ENCODE measurements at places on chromosomes 16 and 17.

DNA sequence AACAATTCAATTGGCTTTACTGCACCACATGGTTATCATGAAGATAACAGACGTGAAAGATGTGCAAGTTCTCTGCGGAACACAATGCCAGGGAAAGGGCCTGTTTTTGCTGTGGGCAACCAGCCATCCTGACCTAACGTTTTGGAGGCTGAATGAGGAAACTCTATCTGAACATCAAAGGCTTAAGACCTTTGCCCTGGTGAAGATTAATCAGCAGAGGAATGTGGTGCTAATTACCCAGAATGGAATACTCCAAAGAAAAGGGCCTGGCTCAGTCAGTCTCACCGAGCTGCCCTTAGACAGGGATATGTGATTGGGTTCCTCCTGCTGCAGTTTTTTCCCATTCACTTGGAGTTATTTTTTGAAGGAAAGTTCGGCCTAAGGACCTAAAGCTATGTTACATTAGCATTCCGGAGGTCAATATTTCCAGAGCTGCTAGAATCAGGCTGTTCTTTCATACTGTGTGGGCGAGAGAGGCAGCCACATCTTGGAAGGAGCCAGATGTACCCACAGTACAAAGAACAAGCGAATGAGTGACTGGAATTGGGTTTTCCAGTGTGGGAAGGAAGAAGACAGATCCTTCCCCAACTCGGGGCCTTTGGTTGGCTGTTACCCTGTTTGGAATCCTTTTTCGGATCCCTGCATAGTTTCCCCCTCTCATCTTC lies 15.5 kb downstream of the ASIC2 start:
- no peak for DNase-seq

GRCh38 chr16:50610331-50611262 lies 62.4 kb downstream of the NKD1 start:
- peak; percentile 84 for DNase-seq

DNA sequence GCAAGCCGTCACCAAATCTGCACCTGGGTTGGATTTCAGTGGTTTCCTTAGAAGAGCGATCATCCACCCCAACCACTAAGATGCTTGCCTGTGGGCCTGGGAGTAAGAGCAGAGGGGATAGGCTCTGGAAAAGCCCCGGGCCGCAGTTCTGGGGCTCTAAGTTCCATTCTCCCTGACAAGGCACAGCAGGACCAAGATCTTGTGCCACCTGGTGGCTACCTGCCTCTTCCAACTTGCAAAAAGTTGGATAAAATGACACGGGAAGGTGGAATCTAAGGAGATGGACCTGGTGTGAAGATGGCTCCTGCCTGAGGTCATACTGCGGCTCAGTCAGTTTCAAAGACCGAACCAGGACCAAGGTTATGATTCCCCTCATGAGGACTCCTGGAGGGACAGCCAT lies 42.3 kb downstream of the ABCC12 start:
- DNase-seq = no peak

GRCh38 chr17:63407741-63408330 lies 38.3 kb downstream of the CYB561 start:
- DNase-seq = no peak

- DNase-seq = peak; percentile 39
These were observed 18.2 kb upstream of the MAP3K14 start for GRCh38 chr17:45334701-45335677.

DNA sequence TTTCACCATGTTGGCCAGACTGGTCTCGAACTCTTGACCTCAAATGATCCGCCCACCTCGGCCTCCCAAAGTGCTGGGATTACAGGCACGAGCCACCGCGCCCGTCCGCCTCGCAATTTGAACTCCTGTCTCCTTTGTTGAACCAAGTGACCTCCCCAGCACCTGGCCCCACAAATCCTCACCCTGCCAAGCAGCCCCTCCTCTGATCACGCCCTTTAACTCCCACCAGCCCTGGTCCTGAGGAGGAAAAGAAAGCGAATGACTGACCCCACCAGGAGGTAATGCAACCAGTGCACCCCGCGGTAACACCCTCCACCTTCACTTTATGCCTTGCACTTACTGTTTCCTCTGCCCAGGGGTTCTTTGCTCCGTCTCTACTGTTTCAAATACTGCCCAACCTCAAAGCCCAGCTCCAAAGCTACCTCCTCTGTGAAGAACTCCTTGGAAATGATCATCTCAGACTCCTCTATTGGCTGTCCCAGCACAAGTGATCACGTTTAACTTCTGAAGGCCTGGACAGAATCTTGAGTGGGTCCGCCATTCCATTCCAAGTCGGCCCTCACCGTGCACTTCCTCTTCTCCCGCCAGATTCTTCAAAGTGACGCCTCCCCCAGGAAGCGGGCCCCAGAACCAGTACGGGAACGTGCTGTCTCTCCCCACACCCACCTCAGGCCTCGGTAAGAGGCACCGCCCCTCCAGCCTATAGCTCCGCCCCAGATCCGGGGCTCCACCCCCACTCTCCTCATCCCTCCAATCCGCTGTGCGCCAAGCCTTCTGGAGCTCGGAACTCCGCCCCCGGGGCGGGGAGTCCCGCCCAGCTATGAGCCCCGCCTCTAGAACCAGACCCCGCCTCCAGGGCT lies 4.4 kb downstream of the CD19 start:
- DNase-seq = peak; percentile 80

- DNase-seq = peak; percentile 42
These were observed 53.7 kb upstream of the METRNL start for GRCh38 chr17:83025636-83026280.

- DNase-seq = no peak
These were observed 498 bp downstream of the SMYD4 start for GRCh38 chr17:1829216-1829591.

GRCh38 chr16:64417711-64418227 lies 704.1 kb downstream of the CDH11 start:
- no peak for DNase-seq

DNA sequence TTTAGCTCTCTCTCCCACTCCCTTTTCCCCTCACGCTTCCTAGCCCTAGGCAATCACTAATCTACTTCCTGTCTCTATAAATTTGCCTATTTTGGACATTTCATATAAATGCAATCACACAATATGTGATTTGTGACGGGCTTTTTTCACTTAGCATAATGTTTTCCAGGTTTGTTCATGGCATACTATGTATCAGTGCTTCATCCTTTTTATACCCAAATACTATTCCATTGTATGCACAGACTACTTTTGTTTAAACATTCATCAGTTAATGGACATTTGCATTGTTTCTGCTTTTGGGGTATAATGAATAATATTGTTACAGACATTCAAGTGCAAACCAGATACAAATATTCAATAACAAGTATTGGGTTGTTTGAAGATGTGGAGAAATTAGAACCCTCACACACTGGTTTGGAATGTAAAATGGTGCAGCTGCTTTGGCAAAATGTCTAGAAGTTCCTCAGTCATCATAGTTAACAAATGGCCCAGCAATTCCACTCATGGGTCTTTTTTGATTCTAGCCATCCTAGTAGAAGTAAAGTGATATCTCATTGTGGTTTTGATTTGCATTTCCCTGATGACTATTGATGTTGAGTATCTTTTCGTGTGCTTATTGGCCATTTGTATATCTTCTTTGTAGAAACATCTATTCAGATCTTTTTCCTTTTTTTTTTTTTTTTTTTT lies 67.7 kb downstream of the TBX4 start:
- no peak for DNase-seq

- DNase-seq = no peak
These were observed 11.6 kb upstream of the CBX4 start for GRCh38 chr17:79850571-79851460.

- DNase-seq = peak; percentile 48
These were observed 40.4 kb downstream of the ZNF778 start for GRCh38 chr16:89257757-89258465.

DNA sequence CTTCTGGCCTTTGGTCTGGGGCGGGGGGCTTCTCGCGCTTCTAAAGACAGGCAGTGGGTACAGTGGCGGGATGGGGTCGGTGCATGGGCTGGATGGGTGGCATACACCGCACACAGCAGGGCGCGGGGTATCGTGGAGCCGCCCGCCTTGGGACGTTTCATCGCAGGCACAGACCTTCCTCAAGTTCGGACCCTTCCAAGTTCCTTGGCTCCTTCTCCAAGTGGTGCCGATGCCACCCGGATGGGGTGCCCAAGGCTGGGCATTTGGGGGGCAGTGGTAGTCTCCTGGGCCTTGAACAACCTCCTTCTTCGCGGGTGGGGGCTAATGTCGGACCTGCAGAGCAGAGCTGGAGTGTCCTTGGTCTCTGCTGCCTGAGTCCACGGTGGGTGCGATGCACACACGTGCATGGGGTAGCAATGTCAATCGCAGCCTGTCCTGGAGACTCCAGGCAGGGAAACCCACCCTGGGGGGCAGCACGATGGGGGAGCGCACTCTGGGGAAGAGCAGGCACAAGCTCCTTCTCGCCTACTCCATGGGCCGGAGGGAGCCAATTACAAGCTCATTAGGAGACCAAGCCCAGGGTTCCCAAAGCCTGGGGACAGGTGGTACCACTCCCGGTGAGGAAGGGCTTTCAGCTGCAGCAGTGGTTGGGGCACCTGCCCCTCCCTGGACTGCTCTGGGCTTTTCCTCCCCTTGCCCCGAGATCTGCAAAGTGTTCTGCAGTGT lies 686 bp upstream of the MTSS2 start:
- no peak for DNase-seq

- no peak for DNase-seq
These were observed 39.7 kb downstream of the NACA2 start for GRCh38 chr17:61551255-61551742.

DNA sequence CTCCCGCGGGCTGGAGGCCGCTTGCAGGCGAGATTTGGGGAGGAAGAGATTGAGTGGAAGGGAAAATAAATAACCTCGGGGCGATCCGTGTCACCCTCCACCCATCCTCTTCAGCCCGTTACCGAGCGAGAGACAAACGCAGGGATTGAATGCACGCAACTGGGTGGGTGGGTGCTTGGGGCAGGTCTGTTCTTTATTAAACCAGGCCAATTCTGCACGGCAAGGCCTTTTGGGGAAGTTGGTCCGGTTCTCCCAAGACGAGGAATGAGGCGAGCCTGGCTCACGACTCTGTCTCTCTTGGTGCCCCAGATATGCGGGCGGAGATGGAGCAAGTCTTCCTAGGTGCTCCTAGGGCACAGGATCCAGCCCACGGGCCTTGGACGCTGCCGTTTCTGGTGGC lies 396 bp upstream of the HOXB7 start:
- DNase-seq = no peak
